RWPE1 (cell line): ENCODE measurements at places on chromosomes 3 and 15.

DNA sequence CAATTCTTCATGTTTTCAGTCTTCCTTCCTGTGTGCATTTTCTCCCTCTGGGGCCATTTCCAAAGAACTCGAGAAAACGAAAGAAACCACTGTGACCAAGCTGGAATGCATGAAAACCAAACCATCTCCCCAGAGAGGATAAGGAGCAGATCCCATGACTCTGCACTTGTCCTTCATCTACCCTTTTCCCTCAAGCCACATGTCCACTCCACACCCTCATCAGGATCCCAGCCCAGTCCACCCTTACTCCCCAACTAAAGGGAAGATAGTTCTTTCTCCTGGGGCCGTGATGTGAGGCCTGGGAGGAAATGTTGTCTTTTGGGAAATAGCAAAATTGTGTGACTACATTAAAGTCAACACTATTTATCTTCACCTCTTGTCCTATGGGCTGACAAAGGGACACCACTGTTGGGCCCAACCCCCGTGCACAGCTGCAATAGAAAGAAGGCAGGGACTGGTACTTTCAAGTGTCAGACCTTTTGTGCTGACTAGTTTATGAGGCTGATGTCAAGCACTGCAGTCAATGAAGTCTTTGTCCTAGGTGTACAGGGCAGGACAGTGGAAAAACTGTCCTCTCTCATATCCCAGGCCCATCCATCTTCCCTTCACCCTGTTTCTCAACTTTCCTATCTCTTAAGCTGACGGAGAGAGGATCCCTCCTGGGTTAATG, 487.1 kb upstream of the NR2F2 start:
- no peak for DNase-seq

- DNase-seq, result no peak
Observed at GRCh38 chr3:19994796-19995195, 17.3 kb downstream of the PP2D1 start.

DNA sequence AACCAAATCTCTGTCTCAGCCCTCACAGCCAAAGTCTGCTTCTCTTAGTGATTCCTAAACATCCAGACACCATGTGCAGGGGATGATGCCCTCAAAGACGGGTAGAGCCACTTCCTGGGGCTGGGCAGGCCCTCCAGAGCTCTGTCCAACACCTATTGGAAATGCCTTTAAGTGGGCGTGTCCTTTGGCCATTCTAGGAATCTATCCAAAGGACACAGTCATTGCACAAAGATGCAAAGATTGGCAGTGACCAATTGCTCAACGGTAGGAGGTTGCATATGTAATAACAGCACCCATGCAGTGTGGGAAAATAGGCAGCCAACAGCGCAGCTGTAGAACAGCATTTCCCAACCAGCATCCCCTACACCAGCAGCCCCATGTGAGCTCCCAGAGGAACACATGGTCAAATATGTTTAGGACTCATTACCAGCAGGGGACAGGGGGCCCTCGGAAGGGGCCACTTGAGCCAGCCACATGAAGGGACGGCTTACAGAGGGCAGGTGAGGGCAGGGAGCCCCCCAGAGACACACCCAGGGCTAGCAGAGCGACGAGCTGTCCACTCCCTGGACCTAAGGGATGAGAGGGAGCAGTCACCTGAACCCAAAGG, 142.8 kb upstream of the IQSEC1 start:
- peak; percentile 52 for DNase-seq

DNA sequence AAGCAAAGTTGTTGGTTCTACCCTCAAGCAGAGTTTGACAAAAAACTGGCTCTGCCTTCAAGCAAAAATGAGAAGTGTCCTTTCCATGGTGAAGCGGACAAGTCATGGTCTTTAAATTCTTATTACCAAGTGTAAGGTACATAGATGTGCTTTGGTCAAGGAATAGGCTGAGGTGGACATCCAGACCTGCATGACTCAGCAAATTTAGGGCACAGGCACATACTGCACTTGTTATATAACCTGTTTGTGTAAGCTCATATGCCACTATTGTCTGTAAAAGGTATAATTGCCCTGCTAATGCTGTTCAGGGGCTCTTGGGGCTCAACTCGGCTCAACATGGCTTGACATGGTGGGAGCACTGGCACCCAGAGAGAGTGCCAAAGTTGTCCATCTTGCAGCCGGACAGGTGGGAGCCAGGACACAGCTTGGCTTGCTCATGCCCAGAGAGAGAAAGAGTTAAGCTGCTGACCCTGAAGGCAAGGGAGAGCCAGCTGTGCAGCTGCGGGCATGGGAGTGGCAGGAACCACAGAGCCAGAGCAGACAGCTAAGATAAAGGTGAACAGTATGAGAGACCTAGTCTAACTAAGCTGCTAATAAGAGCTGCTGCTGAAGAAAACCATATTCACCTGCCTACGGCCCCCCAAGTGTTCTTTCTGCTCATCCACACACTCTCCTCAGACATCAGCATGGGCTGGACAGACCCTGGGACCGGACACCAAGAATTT, 17.7 kb downstream of the MCCC1 start:
- DNase-seq, result no peak

GRCh38 chr15:73936588-73937290, 10.5 kb downstream of the LOXL1 start:
- DNase-seq, result no peak
